IPS DF 6.9 (cell line): ENCODE measurements at places on chromosomes 11 and 22.

GRCh38 chr22:22125579-22126468 is 118.8 kb upstream of the VPREB1 start:
- no peak for DNase-seq
- H3K36me3 ChIP-seq = no peaks in the 10 kb centered on the region
- H3K27ac ChIP-seq = no peak overlapping the region
- 0 out of 2 replicates have a peak, but pooled peaks cover 1% of the 10 kb centered on the region for H3K4me1 ChIP-seq

GRCh38 chr22:20281891-20282290 is 13.8 kb upstream of the RTN4R start:
- no peak overlapping the region for H3K27ac ChIP-seq
- no peak for DNase-seq
- no peak overlapping the region for H3K4me3 ChIP-seq
- no peaks in the 10 kb centered on the region for H3K4me1 ChIP-seq
- no peaks in the 10 kb centered on the region for H3K36me3 ChIP-seq

DNA sequence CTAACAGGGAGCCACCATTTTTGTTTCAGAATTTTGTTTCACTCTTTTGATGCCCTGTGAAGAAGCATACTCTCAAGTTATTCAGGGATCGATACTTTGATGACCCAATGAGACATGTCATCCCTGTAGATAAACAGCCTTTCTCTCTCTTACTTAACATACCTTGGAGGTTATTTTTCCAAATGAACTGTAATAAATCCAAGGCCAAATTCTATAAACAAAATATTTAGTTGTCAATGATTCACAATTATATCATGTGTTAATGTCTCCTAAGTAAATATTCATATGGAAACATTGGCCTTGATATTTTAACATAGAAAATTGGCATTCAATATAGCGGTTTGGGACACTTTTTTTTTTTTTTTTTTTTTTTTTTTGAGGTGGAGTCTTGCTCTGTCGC is 97.5 kb downstream of the LUZP2 start:
- DNase-seq = no peak
- no peaks in the 10 kb centered on the region for H3K36me3 ChIP-seq
- no peak overlapping the region for H3K4me3 ChIP-seq
- H3K4me1 ChIP-seq = no peaks in the 10 kb centered on the region
- no peak overlapping the region for H3K27ac ChIP-seq

DNA sequence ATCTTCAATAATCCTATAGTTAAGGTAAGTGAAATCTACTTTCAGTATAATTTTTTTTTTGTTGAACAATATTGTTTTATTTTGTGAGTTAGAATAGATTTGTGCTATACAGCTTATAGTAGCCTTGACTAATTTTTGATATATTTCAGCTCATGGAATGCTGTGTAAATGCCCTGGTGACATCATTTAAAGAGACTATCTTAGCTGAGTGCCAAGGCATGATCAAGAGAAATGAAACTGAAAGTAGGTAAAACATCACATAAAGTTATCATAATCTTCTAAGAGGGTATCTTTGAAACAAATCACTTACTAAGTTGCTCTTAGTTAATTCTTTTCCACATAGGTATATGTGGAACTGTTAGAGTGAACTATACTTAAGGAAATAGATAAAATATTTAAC is 51.4 kb upstream of the ACAT1 start:
- H3K4me1 ChIP-seq = no peaks in the 10 kb centered on the region
- no peaks in the 10 kb centered on the region for H3K36me3 ChIP-seq
- no peak for DNase-seq
- H3K4me3 ChIP-seq = no peak overlapping the region

- no peak overlapping the region for H3K4me3 ChIP-seq
- no peak for DNase-seq
- no peaks in the 10 kb centered on the region; the same call in 1 of the 2 replicates for H3K27me3 ChIP-seq
Measured at GRCh38 chr11:118238929-118239328, 13.2 kb downstream of the MPZL3 start.

DNA sequence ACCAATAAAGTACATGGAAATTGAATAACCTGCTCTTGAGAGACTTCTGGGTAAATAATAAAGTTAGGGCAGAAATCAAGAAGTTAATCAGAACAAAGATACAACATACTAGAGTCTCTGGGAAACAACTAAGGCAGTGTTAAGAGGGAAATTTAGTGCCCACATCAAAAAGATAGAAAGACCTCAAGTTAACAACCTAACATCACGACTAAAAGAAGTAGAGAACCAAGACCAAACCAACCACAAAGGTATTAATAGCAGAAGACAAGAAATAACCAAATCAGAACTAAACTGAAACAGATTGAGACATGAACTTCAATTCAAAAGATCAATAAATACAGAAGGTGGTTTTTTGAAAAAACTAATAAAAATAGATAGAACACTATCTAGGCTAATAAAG is 140.7 kb downstream of the JRKL start:
- H3K36me3 ChIP-seq = no peaks in the 10 kb centered on the region
- H3K27ac ChIP-seq = no peak overlapping the region
- no peak for DNase-seq
- no peak overlapping the region for H3K4me3 ChIP-seq
- H3K4me1 ChIP-seq = no peaks in the 10 kb centered on the region

DNA sequence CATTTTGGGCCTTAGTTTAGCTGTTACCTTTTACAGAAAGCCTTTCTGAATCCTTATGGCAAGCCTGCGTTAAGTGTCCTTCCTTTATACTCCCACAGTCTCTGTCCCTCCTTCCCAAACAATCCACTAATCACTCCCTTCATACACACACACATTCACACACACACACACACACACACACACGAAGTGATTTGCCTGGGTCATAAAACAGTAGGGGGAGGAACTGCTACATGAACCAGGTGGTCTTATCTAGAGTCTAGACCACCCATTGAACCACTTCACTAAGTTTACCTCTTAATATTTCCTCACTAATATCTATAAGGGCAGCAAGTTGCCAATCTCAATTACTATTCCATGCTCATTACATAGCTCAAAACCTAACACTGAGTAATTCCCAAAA is 196.7 kb upstream of the GUCY1A2 start:
- H3K27ac ChIP-seq = no peak overlapping the region
- H3K27me3 ChIP-seq = no peaks in the 10 kb centered on the region
- DNase-seq = no peak
- H3K4me1 ChIP-seq = no peaks in the 10 kb centered on the region

- no peak overlapping the region for H3K27ac ChIP-seq
- no peaks in the 10 kb centered on the region for H3K36me3 ChIP-seq
- DNase-seq = no peak
- no peaks in the 10 kb centered on the region for H3K27me3 ChIP-seq
- H3K4me1 ChIP-seq = no peaks in the 10 kb centered on the region
- no peak overlapping the region for H3K4me3 ChIP-seq
Measured at GRCh38 chr22:46163557-46163888, 13.2 kb downstream of the PPARA start.

DNA sequence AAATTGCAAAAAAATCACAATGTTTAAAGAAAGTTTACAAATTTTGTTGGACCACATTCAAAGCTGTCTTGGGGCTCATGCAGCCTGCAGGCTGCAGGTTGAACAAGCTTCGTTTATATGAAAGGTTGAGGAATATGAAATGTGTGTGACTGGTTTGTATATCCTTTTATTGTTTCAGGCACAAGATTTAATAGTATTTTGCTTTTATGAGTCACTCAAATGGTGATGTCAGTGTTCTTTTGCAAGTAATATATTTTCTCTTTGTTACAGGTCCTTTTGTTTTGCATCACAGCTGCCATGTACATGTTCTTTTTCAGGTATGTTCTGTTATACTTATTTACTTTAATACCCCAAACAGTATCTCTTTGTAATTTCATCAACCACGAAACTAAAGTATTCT is 198.6 kb downstream of the TMEM135 start:
- DNase-seq = no peak
- no peak overlapping the region for H3K4me3 ChIP-seq
- H3K27ac ChIP-seq = no peak overlapping the region
- no peaks in the 10 kb centered on the region for H3K27me3 ChIP-seq

DNA sequence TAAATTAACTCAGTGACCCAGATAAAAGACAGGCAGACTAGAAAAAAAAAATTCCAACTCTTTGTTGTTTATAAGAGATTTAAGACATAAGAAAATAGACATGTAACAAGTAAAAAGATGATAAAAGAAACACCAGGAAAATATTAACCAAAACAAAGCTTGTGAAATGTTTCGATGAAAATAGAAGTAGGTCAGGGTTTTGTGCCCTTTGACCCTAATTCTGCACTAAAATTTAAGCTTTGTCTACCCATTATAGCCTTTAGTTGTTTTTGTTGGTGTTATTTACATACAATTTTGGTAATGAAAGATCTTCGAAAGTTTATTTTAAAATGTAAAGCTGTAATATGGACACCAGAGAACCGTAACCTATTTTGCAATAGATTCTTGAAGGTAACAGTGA is 75.7 kb downstream of the LRRC4C start:
- no peaks in the 10 kb centered on the region for H3K27me3 ChIP-seq
- no peak overlapping the region for H3K27ac ChIP-seq
- no peaks in the 10 kb centered on the region for H3K36me3 ChIP-seq
- no peak for DNase-seq
- H3K4me3 ChIP-seq = no peak overlapping the region

DNA sequence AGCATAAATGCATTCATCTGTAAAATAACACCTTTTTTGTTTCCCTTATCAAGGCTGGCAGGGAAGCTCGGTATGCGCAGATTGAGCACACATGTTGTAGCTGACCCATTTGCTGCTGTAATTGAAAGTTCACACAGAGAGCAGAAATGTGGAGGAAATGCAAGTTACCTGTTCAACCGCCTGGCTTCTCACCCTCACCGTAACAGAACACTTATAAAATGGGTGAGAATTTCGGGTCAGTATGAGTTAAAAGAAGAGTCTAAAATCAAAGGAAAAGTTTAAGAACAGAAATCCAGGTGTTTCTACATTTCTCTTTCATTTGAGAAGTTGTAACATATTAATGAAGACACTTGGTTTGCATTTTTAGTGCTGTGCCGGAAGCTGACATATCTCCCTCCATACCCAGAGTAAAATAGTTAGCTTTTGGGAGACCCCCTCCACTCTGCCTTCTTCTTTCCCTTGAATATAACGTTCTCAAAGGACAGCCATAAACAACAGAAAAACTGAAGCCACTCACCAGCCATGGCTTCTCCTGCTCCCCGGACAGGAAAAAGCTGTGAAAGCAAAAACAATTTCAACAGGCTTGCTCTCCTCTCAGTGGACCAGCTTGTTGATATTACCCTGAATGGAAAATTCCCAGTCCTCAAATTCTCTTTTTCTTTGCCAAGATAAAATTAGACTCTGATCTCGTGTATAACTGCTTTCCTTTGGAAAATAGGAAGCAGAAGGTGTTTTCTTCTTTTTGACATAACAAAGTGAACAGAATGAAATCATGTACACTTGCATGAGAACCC is at the start of gene CASP12:
Gene CASP12 (minus strand): TSS at position 570 of the 794 bp plus-strand sequence.
- no peak for DNase-seq
- 0 out of 2 replicates have a peak, but pooled peaks cover 1% of the 10 kb centered on the region for H3K4me1 ChIP-seq
- no peaks in the 10 kb centered on the region for H3K36me3 ChIP-seq
- no peak within 1 kb of the TSS for H3K27ac ChIP-seq

GRCh38 chr11:18761741-18762140 is 29.9 kb downstream of the PTPN5 start:
- H3K4me1 ChIP-seq = no peaks in the 10 kb centered on the region
- H3K27me3 ChIP-seq = no peaks in the 10 kb centered on the region
- H3K36me3 ChIP-seq = no peaks in the 10 kb centered on the region
- DNase-seq = no peak
- no peak overlapping the region for H3K4me3 ChIP-seq
- H3K27ac ChIP-seq = no peak overlapping the region

GRCh38 chr11:101262258-101262657 is 132.6 kb upstream of the PGR start:
- H3K36me3 ChIP-seq = no peaks in the 10 kb centered on the region
- DNase-seq = no peak
- no peak overlapping the region for H3K27ac ChIP-seq
- H3K4me1 ChIP-seq = no peaks in the 10 kb centered on the region
- no peaks in the 10 kb centered on the region for H3K27me3 ChIP-seq
- H3K4me3 ChIP-seq = no peak overlapping the region

- no peaks in the 10 kb centered on the region for H3K36me3 ChIP-seq
- no peaks in the 10 kb centered on the region for H3K27me3 ChIP-seq
- H3K4me1 ChIP-seq = peaks cover 2% of the 10 kb centered on the region; the same call in 1 of the 2 replicates
- no peak for DNase-seq
Measured at GRCh38 chr11:96073536-96073935, 149.6 kb upstream of the MTMR2 start.

- H3K4me3 ChIP-seq = no peak overlapping the region; the same call in 1 of the 2 replicates
- H3K27ac ChIP-seq = no peak overlapping the region
- peaks cover 71% of the 10 kb centered on the region for H3K27me3 ChIP-seq
- peaks cover 7% of the 10 kb centered on the region for H3K4me1 ChIP-seq
- no peaks in the 10 kb centered on the region for H3K36me3 ChIP-seq
- DNase-seq = no peak
Measured at GRCh38 chr11:2140411-2141400, 1.5 kb upstream of the IGF2 start.

DNA sequence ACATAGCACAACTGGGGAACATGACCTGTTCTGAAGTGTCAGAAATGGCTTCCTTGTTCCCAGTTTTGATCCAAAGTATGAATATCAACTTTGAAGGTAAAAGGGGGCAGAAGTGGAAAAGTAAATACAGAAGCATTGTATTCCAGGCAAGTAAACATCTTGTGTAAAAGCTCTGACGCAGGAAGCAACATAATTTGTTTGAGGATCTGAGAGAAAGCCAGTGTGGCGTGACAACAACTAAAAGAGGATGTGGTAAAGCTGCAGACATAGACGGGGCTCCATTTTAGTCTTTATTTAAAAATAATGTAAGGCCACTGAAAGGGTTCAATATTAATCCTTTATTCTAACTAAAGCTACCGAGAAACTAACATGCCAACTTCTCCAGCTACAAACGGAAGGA is 310.2 kb downstream of the DLG2 start:
- H3K36me3 ChIP-seq = no peaks in the 10 kb centered on the region
- DNase-seq = no peak
- H3K4me1 ChIP-seq = no peaks in the 10 kb centered on the region
- H3K27me3 ChIP-seq = no peaks in the 10 kb centered on the region
- H3K27ac ChIP-seq = no peak overlapping the region

DNA sequence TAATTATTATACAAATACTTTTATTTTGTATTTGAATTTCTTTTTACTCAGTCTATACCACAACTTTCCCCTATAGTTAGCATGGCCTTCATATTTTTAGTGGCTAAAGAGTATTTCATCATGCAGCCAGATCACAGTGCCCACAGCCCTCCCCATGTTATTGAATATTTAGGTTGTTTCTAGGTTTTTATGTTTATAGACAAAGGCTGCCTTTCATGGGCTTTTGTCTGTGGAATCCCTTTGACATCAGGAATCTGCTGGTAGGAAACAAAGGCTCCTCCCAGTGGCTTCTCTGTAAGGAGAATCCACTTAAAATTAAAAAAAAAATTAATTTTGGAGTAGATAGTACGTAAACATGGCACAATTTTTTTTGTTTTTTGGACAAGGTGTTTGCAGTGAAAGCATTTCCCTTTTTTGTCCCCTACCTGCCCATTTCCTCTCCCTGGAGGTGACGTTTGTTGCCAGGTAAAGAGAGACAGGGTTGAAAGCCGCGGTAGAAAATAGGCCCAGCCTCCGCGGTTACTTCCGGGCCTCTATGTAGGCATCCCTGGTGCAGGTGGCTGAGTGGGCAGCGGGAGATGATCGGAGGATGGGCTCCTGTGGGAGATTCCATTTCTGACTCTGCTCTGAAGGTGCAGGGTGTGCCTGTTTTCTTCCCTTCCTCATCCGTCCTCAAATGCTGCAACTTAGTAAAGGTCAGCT is 82.2 kb upstream of the OR4B1 start:
- no peak for DNase-seq
- H3K4me1 ChIP-seq = 0 out of 2 replicates have a peak, but pooled peaks cover 1% of the 10 kb centered on the region
- H3K27me3 ChIP-seq = no peaks in the 10 kb centered on the region
- no peaks in the 10 kb centered on the region for H3K36me3 ChIP-seq
- H3K4me3 ChIP-seq = no peak overlapping the region

GRCh38 chr11:131404010-131404409 is 33.6 kb downstream of the NTM start:
- no peaks in the 10 kb centered on the region for H3K27me3 ChIP-seq
- no peak overlapping the region for H3K27ac ChIP-seq
- no peak overlapping the region for H3K4me3 ChIP-seq
- no peak for DNase-seq
- no peaks in the 10 kb centered on the region for H3K4me1 ChIP-seq
- no peaks in the 10 kb centered on the region for H3K36me3 ChIP-seq
